ENCODE measurements at places on chromosomes 5 and 9.
A peak's percentile ranks its signal among the peaks of the same experiment; 100 is the strongest.

- no peak for DNase-seq
These were observed 46.9 kb upstream of the HSD17B4 start for GRCh38 chr5:119405419-119405818.

DNA sequence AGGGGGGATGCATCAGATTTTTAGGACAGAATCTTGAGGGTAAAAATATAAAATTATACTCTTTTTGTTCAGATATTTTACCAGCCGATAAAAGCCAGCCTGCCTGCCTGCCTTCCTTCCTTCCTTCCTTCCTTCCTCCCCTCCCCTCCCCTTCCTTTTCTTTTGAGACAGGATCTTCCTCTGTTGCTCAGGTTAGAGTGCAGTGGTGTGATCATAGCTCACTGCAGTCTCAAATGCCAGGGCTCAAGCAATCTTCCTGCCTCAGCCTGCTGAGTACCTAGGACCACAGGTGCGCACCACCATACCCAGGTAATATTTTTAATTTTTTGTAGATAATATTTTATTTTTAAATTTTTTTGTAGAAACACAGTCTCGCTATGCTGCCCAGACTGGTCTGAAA lies 330.0 kb downstream of the CCDC171 start:
- no peak for DNase-seq

DNA sequence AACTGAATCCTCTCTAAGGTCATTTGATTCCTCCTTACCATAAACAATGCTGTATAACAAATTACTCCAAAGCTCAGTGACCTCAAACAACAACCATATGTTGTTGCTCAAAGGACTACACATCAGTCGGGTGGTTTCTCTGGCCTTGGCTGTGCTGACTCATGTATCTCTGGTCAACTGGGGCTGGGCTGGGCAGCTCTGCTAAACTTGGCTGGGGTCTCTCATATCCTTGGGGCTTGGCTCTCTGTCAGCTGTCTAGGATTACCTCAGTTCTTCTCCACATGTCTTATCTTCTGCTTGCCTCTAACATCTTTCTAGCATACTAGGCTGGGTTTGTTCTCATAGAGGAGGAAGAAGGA lies 86.4 kb downstream of the GALNT10 start:
- DNase-seq, result no peak

- DNase-seq, result no peak
These were observed 469 bp downstream of the AGTPBP1 start for GRCh38 chr9:85741095-85741874.

DNA sequence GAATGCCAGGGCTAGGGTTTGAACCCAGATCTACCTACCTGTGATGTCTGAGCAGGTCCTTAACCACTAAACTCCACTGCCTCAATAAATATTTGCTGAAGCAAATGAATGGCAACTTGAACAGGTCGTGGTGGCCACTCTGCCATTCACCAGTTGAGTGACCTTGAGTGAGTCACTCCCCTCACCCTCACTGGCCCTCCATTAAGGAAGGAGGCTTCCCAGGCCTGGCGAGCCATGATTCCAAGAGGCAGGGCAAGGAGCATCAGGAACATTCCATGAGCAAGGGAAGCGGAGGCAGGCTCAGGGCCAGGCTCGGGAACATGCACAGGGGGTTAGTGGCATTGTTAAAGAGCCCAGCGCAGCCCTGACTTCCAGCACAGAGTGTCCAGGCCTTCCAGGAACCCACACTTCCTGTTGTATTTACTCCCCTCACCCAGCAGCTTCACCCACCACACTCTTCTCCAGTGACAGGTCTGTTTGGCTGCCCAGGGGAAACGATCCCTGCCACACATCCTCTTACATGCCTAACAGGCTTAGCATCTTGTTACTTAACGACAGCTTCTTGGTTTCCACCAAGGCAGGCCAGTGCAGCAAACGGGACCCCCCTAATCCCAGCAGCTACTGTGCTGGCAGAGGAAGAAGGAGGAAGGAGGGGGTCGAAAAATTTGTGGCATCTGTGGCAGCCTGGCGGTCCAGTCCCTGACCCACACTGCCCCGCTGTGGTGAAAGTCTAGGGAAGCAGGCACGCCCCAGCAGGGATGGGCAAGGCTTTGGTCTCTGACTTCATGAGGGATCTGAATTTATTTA lies 43.7 kb upstream of the TTC1 start:
- no peak for DNase-seq

DNA sequence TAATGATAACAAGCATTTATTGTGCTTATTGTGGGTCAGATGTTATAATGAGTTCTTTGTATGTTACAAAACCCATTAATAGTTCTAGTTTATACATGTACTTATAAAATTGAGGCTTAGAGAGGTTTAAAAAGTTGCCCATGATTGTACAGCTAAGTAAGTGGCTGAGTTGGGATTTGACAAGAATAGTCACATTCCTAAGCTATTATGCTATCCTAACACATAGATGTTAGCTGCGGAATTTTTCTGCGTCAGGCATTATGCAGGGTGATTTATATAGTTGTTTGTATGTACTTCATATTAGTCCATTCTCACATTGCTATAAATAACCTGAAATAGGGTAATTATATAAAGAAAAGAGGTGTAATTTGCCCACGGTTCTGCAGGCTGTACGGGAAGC lies 12.5 kb downstream of the COMMD10 start:
- no peak for DNase-seq

- no peak for DNase-seq
These were observed 329.5 kb downstream of the KIAA0825 start for GRCh38 chr5:94288937-94289336.

- DNase-seq, result no peak
These were observed 117.5 kb upstream of the ZNF366 start for GRCh38 chr5:72624641-72625236.

DNA sequence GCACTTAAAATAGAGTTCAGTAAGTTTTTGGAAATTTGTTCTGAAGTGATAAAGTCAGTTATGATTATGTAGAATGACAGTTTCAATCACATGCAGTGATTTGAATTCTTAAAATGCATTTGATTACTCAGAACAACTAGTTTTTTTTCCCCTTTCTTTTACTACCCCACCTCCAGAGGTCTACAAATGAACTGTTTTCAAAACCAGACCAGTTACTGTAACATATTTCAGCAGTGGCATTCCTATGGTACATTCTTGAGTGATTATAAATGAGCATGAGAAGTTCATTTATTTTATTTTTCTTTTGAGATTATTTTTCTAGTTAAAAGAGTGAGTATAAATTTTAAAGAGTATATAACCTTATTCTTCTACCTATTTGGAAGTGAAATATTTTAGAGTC lies 71.6 kb downstream of the NNT start:
- no peak for DNase-seq

DNA sequence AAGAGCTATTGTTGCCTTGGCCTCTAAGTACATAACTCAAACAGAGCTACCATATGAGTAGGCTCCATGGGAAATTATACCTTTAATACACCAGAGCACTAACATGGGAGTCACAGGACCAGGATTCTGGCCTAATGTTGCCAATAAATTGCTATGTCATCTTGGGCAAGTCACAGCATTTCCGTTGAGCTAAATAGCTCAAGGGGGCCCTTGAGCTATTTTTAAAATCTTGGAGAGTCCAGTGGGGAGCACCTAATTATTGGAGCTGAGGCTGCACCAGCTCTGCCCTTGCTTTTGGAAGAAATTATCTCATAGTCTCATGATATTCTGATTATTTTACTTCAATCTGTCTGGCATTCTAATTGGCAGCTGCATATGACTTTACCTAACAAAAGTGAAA lies 350.8 kb downstream of the ENC1 start:
- DNase-seq, result no peak

DNA sequence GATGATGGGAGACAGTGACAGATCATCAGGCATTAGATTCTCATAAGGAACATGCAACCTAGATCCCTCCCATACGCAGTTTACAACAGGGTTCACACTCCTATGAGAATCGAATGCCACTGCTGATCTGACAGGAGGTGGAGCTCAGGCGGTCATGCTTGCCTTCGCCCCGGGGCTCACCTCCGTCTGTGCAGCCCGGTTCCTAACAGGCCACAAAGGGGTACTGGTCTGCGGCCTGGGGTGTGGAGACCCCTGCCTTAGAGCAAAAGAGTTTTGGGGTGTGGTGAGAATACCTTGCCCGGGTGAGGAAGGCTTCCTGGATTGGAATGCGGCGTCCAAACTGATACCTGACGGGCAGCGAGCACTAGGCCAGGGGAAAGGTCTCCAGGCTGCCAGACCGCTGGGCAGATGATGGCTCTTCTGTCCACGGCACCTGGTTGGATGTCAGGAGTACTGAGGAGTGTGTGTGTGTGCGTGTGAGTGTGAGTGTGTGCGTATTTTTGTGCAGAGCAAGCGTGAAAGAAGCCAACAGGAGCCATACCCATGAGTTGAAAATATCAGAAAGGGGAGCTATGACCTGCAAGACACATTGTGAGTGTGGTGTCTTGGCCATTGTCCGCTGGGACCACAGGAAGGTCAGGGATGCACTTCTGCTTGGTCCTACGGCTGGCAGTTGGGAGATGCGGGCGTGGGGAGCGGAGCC lies 55.4 kb downstream of the ACER2 start:
- DNase-seq, result no peak

GRCh38 chr9:113386571-113387393 lies 10.0 kb upstream of the HDHD3 start:
- DNase-seq, result no peak

DNA sequence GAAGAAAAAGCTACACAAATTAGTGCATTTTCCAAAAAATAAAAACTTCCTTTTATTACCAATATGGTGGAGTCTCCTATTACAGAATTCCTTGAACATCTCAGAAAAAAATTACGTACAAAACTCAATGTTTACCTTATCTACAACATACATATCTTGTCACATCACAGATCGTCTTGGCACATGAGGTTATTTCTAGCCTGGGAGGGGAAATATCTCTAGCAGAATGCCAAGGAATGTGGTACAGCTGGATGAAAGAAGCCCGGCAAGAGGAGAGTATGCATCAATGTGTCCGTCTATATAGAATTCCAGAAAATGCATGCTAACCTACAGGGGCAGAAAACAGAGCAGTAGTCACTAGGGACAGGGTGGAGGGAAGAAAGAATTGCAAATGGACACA lies 443.8 kb downstream of the ZSWIM6 start:
- no peak for DNase-seq

GRCh38 chr9:113223963-113224362 lies 2.6 kb downstream of the SLC31A1 start:
- DNase-seq, result no peak

- no peak for DNase-seq
These were observed 43.5 kb downstream of the LPAR1 start for GRCh38 chr9:110994771-110995241.

GRCh38 chr9:107153336-107153735 lies 129.7 kb upstream of the RAD23B start:
- DNase-seq, result no peak

DNA sequence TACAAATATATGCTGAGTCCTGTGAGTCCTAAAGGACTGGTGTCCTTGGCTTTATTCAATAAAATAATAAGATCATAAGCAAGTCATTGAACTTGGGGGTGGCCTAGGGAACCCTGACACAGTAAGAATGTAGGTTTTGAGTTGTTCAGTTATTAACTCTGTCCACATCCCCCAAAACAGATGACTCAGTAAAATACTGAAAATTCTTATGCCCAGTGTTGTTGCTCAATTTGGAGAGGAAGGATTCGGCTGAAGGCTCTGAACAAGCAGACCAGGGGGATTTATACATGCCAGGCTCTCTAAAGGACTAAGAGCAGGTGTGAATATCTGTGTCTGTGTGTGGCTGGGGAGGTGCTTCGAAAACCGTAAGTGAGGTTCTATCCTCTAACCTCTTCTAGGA lies 173.7 kb downstream of the RMI1 start:
- no peak for DNase-seq

DNA sequence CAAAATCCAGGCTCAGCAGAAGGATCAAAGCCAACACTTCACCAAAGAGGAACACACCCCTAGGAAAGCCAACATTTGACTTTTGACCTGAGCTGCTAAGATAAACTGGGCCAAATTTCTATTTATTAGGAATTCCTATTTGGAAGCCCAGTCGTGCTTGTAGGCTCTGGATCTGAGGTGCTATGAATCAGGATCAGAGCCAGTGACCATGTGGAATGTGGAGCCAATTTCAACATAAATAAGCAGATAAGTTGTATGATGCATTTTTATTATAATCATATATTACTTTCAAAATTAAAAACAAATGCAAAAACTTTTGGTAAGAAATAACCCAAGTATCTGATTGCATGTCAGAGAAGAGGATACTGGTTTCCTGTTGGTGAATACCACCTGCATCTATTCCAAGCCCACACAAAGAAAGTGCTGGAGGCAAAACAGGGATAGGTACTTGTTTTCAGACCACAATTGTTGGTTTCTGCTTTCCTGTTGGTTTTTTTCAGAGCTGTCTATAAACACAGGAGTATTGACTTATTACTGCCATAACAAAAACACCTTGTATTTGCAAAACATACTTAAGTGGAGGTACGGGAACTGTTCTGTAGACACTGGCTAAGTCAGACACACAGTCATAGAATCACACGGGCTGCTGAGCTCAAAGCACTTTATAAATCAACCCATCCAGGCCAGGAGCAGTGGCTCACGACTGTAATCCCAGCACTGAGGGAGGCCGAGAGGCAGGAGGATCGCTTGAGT lies 52.8 kb downstream of the ARL15 start:
- DNase-seq, result no peak

DNA sequence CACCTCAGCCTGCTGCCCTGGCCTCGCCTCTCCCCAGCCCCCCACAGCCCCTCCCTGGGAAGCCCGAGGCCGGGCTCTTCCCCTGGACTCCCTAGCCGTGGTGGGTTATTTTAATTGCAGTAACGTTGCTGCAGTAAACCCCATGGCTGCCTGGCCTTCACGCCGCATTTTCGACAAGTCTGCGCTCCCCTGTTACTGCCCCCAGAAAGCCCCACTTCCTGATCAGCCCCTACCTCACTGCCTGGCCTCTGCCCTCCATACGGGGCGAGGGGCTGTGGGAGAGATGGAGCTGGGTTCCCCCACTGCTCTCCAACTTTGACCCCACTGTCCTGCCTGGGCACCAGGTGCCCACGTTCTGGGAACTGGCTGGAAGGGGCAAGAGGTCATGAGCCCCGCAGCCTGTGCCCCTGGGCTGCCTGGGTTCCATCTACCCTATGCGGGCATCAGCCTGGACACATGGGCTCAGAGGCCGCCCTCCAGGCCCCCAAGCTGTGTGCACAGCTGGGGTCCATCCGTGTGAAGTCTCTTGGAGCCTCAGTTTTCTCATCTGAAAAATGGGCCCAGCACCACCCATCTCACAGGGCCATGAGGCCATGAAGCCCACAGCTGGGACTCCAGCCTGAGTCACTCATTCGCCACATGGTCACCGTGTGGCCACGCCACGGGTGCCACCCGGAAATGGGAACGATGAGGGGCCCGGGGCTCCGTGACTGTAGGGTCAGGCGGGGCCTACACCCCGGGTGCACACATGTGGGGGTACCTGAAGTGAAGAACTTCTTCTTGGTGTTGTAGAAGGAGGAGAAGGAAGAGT lies 11.5 kb downstream of the EGFL7 start:
- DNase-seq, result no peak

DNA sequence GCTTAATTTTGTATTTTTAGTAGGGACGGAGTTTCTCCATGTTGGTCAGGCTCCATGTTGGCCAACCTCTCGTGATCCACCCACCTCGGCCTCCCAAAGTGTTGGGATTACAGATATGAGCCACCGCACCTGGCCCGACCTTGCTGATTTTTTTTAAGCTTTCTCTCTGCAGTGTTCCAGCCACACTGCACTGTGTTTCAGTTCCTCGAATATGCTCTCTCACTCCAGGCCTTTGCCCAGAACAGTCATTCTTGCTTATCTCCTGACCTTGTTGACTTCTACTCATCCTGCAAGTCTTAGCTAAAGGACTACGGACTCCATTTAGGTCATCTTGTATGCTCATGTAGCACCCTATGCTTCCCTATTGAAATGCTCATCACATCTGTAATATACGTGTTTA lies 3.3 kb downstream of the SNAPC3 start:
- DNase-seq, result peak; percentile 73

GRCh38 chr5:132471151-132471907 lies 19.2 kb downstream of the IRF1 start:
- DNase-seq, result no peak
